T-helper 2 cell treated with Interferon-gamma antibody and Interleukin-4, amounts not matched to agents 5 μg/mL and 100 μg/mL, for 36 hours (primary cell): ENCODE measurements at places on chromosomes 6 and 20.

DNA sequence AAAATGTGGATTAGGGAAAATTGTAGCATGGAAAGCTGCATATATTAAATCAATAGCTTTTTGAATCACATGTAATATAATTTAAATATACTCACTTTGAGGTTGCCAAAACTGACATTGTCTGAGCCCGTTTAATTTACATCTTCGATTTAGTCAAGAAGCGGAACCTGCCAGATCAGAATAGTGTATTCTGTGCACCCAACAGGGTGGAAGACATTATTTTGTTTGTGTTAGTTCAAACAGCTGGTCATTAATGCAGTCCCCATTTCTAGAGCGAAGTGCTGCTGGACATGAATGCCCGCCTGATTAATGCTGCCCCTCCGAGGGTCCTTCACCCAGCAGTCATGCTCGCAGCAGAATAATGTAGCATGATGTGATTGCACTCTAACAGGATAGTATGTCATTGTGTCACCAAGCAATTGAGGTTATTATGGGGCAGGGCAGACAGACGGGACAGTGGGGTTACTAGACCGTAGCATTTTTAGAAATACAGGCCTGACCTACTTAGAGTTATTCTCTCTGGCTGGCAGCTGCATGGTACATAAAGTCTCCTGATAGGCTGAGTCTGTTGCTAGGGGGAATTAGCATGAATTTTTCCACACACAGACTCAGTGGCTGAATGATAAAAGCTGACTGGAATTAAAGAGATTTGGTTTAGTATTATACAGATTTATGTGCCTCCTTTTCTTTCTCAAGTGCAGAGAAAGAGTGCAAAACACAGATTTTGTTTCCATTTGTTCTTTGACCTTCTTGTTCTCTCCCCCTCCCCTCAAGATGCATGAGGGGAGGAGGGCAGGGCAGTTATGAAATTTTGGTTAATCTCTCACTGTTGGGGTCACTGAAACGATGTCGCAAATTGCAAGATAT lies 147.1 kb downstream of the PRL start:
- H3K27me3 ChIP-seq, result peaks cover 36% of the 10 kb centered on the region
- H3K4me1 ChIP-seq, result peaks cover 21% of the 10 kb centered on the region
- no peaks in the 10 kb centered on the region for H3K36me3 ChIP-seq
- DNase-seq, result no peak
- no peak overlapping the region for H3K27ac ChIP-seq

GRCh38 chr20:48079028-48079427 lies 293.7 kb upstream of the SULF2 start:
- H3K27ac ChIP-seq, result no peak overlapping the region
- H3K27me3 ChIP-seq, result peaks cover 2% of the 10 kb centered on the region
- H3K4me1 ChIP-seq, result no peaks in the 10 kb centered on the region
- DNase-seq, result no peak
- no peak overlapping the region for H3K4me3 ChIP-seq

DNA sequence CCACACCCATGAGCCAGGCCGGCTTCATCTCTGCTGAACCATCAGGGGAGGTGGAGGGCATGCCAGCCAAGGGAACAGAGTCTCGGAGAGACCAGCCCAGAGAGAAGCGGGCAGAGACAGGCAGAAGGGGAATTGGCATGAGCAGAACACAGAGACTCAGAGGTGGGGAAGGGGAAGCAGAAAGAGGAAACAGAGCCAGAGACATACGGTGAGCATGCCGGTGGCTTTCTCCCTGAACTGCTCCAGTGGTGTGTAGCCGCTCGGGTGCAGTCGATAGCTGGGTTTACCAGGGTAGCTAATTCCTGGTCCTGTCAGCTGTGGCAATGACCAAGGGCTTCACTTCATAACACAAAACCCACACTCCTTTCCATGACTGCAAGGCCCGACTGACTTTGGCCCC lies 83.6 kb upstream of the CCDC167 start:
- H3K27ac ChIP-seq, result no peak overlapping the region
- H3K36me3 ChIP-seq, result no peaks in the 10 kb centered on the region
- no peaks in the 10 kb centered on the region for H3K27me3 ChIP-seq
- no peak overlapping the region for H3K4me3 ChIP-seq
- H3K4me1 ChIP-seq, result no peaks in the 10 kb centered on the region

GRCh38 chr6:144372611-144373594 lies 87.8 kb downstream of the UTRN start:
- no peak for DNase-seq
- H3K36me3 ChIP-seq, result peaks cover 44% of the 10 kb centered on the region
- no peak overlapping the region for H3K4me3 ChIP-seq
- H3K4me1 ChIP-seq, result peaks cover 22% of the 10 kb centered on the region
- H3K27me3 ChIP-seq, result no peaks in the 10 kb centered on the region
